Stimulated activated CD8-positive, alpha-beta memory T cell treated with anti-CD3 and anti-CD28 coated beads, Interleukin-2, amount 100 ng/mL, for 1 hour (primary cell): ENCODE measurements at places on chromosomes 3 and 15.

- no peak for DNase-seq
Measured at GRCh38 chr3:67377299-67377698, 277.1 kb downstream of the SUCLG2 start.

GRCh38 chr15:58505581-58505980 is 73.8 kb downstream of the LIPC start:
- DNase-seq = no peak

- peak; percentile 55 for DNase-seq
Measured at GRCh38 chr3:186909078-186909853, 21.1 kb upstream of the ST6GAL1 start.

GRCh38 chr3:54121414-54122323 is 683 bp upstream of the CACNA2D3 start:
- no peak for DNase-seq

GRCh38 chr3:101043687-101044078 is 50.5 kb upstream of the ABI3BP start:
- DNase-seq = no peak
